NCI-H526 treated with DMSO at 0.1 percent for 48 hours (cell line): ENCODE measurements at places on chromosomes 5 and 9.

DNA sequence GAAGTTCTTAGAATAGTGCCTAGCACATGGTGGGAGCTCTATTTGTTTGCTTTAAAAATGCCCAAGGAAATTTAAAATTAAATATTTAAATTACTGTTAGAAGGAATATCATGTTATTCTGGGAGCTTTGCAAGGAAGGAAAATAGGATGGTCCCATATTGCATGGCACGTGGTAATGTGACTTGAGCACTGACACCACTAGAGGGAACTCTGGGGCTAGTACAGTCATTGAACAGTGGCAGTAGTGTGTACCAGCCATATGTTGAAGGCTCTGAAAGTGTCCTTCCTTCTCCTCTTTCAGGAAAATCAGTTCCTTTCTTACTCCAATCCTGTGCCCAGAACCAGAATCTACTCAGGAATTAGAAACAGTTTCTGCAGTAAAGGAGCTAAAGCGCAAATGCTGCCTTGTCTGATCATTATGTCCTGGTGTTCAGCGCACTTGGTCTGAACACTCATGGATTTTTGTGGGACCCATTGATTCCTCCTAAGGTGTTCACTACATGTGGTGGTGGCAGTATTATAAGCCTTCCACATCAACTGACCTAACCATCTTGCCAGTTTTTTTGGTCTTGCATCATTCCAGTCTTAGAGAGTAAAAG, 54.1 kb downstream of the GDA start:
- DNase-seq, result peak; percentile 14

DNA sequence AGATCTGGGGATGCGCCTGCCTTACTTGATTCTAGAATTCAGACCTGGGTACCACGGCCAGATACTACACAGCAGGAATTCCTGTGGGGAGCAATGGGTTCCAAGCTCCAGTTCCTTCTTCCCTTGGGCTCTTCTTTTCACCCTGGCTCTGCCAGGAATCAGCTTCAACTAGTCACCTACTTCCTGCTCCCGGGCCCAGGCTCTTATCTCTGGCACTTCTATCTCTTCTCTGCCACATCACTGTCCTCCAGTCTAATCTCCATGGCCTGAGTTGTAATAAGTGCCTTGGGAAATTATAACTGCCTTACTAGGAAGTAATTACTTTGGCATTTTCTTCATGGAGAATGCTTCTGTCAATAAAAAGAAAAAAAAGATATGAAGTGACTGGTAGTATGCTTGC, 26.2 kb upstream of the SERINC5 start:
- no peak for DNase-seq

DNA sequence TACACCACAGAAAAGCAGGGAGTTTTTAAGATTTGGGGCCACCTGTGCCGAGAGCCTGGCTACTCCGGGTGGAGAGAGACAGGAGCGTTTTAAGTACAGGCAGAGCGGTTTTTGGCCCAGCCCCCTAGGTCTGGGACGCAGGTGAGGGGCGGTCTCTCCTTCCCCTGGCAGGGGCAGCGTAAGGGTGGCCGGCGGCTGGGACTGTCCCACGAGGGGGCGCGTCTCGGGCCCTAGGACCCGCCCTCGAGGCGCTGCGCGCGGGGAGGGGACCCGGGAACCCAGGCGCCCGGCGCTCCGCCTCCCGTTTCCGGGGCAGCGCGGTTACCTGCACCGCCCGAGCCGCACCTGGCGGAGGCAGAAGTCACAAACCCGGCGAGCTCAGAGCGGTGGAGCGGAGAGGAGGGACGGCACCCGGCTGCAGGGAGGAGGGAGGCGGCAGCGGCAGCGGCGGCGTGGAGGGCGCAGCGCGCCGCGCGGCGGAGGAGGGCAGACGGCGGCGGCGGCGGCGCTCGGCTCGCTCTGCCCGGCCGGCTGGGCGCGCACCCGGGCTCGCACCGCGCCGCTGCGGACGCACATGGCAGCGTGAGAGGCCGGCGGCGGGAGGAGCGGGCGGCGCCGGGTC, at the start of gene WWC1:
WWC1 (plus strand) TSS at position 304 of the 622 bp plus-strand sequence. CDS start 508 bp downstream, outside the sequence.
- DNase-seq, result peak; percentile 88

- DNase-seq, result no peak
These were observed 9.4 kb downstream of the KCNT1 start for GRCh38 chr9:135711391-135711790.

- no peak for DNase-seq
These were observed 72.6 kb upstream of the GALNT10 start for GRCh38 chr5:154117930-154118329.

DNA sequence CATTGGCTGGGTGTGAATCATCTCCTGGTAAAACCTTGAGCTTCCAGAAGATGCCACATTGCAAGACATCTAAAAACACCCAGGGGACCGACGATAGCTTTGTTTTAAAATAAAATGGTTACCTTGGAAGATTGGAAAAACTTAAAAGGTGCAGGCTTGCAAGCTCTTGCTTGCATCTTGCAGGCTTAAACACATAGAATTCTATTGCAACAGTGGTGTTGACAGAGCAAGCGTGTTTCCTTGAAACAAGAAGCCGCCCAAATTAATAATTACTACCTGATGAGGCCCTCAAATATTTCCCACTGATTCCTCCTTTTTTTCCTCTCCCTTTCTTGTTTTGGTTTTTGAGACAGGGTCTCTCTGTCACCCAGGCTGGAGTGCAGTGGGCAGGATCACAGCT, 137.1 kb upstream of the BASP1 start:
- no peak for DNase-seq

GRCh38 chr5:69284203-69284602, 48.4 kb downstream of the CCDC125 start:
- no peak for DNase-seq

- DNase-seq, result no peak
These were observed 318.6 kb downstream of the CSNK1G3 start for GRCh38 chr5:123830575-123830974.

DNA sequence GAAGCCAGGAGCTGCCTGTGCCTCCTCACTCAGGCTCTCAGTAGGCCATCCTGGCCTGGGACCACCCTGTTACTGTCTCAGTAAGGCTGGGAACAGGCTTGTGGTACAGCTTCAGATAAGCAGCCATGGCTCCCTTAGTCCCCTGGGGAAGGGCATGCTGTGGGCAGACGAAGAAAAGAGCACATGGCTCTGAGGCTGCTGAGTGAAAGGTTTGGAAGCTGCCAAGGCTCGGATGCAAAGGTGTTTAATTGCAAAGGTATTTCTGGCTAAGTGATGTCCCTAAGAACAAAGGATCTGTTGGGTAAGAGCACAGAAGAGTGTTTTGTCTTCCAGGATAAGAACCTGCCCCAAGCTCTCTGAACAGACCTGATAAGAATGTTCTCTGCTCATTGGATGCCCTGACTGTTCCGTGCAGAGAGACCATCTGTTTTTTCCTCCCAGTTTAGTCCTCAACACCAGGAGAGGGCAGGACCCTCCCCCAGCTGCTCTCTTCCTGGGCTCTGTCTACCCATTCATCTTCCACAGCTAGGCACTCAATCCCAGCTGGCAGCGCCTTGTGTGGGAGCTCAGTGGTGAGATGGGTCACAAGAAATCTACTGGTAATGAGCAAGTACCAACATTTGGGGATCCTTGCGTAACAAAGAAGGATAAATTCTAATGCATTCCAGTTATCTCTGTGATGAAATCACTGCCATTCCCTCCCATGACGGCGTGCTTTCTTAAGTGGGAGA, 17.7 kb downstream of the ANGPTL2 start:
- no peak for DNase-seq

DNA sequence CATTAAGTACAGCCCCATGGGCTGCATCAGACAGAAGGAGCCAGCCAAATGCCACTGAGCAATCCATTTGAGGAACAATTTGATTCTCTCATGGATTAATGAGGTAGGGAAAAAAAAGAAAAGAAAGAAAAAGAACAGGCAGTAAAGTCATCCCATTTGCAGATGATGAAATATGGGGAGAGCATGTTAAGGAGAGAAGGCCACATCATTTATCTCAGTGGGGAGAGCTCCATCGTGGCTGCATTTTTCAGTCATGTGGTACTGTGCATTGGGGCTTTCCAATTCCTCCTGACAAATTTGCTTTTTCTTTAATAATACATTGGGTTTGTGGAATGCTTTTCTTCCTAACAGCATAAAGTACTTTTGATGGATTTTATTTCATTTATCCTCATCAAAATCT, 375.2 kb upstream of the TLE4 start:
- DNase-seq, result no peak

DNA sequence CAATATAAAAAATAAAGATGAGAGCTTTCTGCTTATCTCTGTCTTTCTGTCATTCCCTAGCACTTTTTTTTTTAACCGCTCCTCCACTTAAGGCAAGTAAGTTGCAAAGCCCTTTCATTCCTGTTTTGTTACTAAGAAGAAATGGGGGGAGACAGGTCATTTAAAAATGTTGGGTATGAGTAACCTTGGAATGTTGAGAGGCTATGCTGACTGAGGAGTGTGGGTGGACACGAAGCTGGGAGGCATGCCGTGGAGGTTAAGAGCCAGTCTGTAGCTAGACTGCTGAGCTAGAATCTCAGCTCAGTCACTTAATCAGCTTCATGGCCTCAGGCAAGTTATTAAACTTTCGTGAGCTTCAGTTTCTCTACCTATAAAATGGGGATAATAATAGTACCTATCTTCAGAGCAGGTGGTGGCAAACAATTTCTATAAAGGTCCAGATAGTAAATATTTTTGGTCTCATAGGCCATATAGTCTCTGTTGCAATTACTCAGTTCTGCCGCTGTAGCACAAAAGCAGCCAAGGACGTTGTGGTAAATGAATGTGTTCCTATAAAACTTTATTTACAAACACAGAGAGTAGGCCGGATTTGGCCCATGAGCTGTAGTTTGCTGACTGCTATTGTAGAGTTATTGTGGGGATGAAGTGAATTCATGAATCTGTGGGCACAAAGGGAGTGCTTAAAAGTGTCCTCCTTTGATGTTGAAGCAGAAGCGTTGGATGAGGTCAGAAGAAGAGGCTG, 220.0 kb downstream of the GABBR2 start:
- no peak for DNase-seq

DNA sequence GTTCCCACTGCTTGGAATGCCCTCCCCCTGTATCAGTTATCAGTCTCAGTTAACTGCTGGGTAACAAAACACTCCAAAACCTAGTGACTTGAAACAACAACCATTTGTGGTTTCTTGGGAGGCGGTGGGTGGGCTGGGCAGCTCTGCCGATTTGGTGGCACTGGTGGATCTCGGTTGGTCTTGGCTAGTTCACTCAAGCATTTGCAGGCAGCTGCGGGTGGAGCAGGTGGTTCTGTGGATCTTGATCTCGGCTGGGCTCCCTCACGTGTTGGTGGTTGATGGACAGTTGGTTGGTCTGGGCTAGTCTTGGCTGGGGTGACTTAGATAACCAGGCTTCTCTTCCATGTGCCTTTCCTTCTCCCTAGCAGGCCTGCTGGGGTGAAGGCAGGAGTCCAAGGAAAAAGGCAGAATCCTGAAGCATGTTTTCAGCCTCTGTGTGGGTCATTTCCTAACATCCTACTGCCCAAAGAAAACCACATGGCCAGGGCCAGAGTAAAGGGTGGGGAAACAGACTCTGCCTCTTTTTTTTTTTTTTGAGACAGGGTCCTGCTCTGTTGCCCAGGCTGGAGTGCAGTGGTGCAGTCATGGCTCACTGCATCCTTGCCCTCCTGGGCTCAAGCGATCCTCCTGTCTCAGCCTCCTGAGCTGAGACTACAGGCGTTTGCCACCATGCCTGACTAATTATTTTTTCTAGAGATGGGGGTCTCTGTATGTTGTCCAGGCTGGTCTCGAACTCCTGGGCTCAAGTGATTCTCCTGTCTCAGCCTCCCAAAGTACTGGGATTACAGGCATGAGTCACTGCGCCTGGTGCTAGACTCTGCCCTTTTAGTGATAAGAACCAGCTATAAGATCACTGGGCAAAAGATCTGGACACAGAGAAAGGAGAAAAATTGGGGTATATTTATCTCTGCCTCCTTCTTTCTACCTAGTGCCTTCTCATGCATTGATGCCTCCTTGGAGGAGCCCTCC, 183.7 kb downstream of the RGS3 start:
- DNase-seq, result no peak

DNA sequence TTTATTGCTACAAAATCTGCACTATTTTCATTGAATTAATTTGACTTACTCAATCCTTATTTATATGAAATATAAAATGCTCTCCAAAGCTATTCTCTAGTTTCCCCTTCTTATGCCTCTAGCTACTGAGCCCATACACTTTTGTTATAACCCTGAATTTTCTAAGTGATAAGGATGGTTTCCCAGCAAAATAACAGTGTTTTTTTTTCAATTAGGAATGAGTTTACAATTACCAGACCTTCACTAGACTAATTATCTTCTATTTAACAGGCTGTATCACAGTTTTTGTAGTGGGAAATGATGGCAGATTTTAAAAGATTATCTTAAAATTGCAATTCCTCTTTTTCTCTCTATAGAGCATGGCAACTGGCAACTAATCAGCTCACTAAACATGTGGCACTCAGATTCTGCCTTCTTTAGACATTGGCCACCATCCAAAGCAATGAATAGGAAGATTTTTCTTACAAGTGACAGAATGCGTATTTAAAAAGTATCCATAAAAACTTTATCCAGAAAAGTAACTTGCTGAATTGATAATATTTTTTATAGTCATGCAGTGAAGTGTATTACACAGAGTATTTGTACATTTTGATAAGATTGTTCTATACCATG, 585.7 kb upstream of the ZNF608 start:
- DNase-seq, result no peak

GRCh38 chr5:54024466-54024865, 285.9 kb downstream of the ARL15 start:
- no peak for DNase-seq

DNA sequence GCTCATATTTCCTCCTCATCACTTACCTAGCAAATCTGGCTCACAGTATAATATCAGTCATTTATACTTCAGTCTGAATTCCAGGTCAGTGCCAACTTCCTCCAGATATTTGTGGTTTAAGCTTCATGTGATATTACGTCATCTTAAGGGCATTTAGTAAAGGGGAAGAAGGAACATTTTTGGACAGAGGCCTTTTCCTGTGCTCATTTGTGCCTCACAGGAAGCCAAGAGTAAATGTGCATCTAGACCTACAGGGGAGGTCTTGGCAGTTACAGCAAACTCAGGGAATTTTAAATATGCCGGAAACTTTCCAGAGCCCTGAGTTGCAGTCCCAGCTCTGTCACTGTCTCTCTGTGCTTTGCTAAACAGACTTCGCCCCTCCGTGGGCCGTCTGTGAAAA, 12.3 kb upstream of the KCNIP1 start:
- peak; percentile 4 for DNase-seq
